AG08396 (cell line): ENCODE measurements at places on chromosomes 1 and 21.

GRCh38 chr1:200081151-200081968, 53.9 kb downstream of the NR5A2 start:
- no peak for DNase-seq

DNA sequence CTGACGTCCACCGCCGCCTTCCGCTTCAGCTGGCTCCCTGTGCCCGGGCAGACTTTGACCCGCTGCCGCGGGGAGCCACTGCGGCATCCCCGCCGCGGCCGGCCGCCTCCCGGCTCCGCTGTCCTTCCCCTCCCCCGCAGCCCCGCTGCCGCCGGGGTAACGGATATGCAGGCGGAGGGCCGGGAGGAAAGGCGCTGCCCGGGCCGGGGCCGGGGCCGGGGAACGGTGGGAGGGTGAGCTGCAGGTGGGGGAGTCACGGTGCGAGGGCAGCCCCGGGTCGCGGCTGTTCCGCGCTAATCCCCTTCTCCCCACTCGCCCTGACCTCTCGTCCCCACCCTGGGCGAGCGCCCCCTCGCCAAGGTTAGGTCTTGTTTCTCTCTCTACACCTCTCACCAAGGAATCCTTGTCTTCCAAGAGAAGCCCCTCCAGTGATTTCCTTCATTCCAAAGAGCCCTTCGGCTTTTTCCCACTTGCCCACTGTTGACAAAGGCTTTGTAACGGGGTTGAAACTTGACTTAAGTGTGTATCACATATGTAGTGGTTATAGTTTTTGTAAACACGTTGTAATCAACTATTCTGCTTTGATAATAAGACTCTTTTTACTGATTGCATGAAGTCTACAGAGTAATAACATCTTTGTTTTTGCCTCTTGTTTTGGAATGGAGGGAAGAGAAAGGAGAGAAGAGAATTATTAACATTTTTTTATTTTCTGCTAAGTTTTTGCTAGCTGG, 669 bp downstream of the XPR1 start:
- peak; percentile 73 for DNase-seq

- DNase-seq, result peak; percentile 38
These were observed 3.2 kb upstream of the ATP13A2 start for GRCh38 chr1:17014671-17015567.

- DNase-seq, result no peak
These were observed 20.6 kb upstream of the APOBEC4 start for GRCh38 chr1:183673605-183674323.

GRCh38 chr21:35195232-35195631, 146.1 kb upstream of the RUNX1 start:
- no peak for DNase-seq

DNA sequence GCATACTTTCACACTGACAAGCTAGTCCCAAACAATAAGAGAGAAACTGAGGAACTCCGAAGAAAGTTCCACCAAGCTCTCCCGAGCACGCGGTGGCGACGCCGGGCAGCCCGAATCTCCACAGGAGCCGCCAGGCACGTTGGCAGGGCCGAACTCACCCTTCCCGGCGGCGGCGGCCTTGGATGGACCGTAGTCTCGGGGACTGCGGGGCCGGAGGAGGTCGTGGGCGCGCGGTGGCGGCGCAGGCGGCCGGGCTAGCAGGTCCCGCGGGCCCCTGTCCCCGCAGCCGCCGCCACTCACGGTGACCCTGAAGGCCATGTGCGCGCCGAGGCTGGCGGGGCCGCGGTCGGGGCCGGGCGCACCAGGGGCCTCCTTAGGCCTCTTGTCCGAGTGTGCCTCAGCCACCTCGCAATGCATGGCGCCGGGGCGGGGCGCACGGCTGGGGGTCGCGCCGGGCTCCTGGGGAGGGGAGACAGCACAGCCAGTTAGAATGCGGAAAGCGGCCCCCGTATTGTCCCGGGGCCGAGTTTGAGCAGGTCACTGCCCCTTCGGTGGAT, 1.2 kb downstream of the GLIS1 start:
- no peak for DNase-seq

DNA sequence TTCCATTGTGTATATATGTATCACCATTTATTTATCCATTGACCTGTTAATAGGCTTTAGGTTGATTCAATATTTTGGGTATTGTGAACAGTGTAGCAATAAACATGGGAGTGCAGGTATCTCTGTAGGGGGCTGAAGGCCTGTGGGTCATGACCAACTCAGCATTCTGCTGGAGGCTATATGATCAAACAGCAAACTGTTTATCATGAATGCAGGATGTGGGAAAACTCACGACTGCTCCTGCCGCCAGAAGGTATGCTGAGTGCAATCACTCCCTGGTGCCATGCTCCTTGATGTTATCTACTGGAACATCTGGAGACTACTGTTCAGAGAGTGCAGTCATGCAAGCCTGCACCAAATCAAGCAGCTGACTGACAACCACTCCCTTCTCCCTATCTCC, 275.2 kb downstream of the COL11A1 start:
- no peak for DNase-seq

DNA sequence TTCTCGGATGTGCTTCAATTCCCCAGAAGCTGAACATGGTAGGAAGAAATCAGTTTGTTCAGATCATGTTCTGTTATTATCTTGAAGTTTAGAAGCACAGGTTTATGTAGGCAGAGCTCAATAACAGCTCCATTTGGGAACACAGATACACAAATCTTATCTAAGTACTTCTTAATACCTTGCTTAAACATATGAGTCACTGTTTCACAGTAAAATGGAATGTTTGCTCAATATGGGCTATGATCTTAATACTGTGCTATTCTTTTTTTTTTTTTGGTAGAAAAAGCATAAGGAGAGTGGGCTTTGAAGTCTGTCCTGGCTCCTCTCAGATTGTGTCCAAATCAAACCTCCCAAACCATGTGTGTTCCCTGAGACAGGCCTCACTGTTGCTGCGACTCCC, 13.4 kb downstream of the PROK1 start:
- no peak for DNase-seq

DNA sequence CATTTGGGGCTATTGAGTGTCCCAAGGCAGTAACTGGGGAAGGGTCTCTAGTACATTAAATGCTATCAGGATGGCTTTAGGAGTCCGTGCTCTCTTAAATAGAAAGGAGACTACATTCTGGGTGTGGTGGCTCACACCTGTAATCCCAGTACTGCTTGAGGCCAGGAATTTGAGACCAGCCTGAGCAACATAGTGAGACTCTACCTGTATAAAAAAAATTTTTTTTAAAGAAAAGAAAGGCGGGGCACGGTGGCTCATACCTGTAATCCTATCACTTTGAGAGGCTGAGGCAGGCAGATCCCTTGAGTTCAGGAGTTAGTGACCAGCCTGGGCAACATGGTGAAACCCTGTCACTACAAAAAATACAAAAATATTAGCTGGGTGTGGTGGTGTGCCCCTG, 21.5 kb downstream of the OSBPL9 start:
- no peak for DNase-seq

GRCh38 chr1:68314151-68314780, 81.9 kb upstream of the WLS start:
- DNase-seq, result no peak

DNA sequence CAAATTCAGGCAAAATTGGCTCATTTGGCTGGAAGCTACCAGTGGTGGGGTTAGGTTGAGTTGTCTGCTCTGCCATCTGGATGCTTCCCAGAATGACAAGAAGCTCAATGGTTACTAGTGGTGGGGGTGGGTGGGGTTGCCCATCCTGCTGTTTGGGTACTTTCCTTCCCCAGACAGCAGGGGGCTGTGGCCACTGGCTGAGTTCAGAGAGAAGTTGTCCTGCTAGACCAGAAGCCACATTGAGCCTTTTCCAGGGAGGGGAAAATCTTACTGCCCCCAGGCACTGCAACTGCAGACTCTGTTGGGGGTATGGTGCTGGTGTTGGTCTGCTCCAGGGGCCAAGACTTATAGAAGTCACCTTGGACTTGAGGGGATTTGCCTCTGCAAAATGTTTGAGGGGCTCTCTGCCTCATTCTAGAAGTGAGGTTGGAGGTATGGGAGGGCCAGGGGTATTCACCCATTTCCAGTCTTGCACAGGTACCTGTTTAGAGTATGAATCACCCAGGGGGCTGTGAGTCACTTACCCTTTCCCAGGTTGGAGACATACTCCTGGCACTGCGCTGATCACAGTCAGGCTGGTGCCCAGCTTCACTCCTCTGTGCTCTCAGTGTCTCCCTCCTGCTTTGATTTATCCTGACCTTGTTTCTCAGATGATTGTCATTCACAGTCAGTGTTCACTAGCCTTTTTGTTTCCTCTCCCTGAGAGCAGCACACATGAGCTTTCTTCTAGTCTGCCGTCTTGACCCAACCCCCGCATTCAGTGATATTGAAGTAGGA, 89.1 kb upstream of the NEGR1 start:
- DNase-seq, result no peak

- DNase-seq, result no peak
These were observed 25.6 kb upstream of the MOB3C start for GRCh38 chr1:46642115-46642680.

- no peak for DNase-seq
These were observed 24.2 kb upstream of the CD34 start for GRCh38 chr1:207935166-207935583.

DNA sequence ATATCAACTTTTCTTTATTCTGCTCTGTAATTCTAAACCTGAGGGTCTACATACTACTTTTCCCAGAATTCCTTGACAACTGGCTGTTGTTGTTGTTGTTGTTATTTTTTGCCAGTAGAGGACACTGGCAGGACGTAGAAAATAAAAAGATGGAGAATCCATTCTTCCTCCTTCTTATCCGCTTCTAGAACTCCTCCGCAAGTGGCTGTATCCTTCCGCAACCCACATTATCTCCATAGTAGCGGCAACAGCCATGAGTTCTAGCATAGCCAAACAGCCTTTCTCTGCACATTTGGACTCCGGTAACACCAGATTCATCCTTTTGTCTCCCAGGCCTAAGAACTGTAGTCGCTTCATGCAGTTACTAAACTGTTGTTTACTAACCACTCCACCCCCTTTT, 91.1 kb upstream of the CACHD1 start:
- no peak for DNase-seq

GRCh38 chr1:71245246-71245645, 164.4 kb upstream of the ZRANB2 start:
- DNase-seq, result no peak

DNA sequence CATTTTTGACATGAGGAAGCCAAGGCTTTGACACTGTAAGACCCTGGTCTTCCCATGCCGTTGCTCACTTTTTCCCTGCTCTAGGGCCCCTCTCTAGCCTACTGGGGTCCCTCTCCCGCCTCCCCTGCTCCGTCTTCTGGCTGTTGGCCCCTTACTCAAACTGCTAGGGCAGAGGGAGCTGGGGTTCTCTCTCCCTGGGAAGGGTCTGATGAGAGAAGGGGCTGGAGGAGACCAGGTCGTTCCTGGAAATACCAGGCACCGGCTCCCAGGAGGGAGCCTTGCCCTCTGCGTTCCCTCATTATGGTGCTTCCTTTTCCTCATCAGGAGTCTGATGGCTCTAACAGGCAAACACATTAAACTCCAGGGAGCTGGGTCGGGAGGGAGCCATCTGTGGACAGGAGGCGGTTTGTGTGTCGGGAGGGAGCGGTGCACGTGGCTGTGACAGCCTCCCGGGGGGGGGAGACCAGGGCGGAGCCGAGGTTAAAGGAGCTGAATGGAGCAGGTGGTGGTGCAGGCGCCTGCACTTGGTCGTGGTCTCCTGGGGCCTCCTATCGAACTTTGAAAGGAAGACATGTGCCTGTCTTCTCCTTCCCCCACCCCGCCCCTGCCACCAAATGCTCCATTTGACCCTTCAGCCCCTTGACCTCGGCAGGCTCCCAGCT, 35.4 kb upstream of the LHX4 start:
- DNase-seq, result no peak

DNA sequence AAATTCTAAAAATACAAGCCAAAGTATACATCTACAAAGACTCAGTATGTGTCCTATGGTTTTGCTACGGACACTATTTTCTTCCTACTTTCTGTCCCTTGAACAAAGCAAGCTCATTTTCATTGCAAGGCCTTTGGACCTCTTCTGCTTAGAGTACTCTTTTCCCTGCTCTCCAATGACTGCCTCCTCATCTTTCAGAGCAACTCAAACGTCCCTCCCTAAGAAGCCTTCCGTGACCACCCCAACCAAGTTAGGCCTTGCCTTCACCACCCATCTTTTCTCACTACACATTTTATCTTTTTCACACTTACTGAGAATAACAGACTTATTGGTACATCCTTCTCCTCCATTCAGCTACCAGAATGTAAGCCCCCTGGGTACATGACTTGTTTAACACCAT, 39.9 kb downstream of the ENAH start:
- no peak for DNase-seq

DNA sequence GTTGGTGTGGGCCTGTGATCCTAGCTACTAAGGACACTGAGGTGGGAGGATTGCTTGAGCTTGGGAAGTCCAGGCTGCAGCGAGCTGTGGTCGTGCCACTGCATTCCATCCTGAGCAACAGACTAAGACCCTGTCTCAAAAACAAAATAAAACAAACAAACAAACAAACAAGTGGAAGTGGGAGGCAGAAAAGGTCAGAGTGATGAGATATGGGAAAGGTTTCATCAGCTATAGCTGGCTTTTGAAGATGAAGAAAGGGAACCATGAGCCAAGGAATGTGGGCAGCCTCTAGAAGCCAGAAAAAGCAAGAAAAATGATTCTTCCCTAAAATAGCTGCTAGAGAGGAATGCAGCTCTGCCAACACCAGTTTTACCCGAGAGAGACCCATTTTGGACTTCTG, 10.6 kb upstream of the NUCKS1 start:
- no peak for DNase-seq

DNA sequence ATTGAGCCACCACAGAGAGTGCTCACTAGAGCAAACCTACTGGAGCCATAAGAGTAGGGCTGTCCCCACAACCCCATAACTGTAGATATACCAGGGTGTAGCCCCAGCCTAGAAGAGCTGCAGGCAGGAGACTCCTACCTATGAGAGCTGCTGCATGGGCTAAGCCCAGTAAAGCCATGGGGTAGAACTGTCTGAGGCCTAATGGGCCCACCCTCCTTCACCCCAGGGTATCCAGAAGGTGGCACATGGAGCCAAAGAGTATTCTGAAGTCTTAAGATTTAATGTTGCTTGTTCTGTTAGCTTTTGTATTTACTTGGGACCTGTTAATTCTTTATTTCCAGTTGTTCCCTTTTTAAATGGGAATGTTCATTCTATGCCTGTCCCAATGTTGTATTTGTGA, 1193.7 kb upstream of the ADGRL2 start:
- DNase-seq, result no peak

DNA sequence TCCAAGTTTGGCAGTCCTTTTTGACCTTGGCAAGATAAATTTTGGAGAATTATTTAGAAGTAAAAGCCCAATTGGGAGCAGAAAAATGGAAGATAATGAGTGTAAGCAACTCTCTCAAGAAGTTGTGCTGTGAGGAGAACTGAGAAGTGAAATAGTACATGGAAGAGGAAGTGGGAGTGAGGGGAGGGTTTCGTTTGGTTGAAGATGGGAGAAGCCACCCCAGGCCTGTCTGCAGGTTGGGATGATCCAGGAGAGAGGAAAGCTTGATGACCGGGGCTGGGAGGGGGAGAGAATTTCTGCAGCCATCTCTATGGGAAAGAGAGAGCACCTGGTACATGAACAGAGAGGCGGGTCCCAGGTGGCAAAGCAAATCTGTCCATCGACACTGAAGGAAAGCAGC, 8.6 kb upstream of the RCAN1 start:
- DNase-seq, result no peak

- no peak for DNase-seq
These were observed 27.5 kb downstream of the COL6A1 start for GRCh38 chr21:46008893-46009621.
